ENCODE measurements at places on chromosomes 16 and 17.

- DNase-seq = no peak
These were observed 43.0 kb upstream of the TANGO6 start for GRCh38 chr16:68800257-68800875.

DNA sequence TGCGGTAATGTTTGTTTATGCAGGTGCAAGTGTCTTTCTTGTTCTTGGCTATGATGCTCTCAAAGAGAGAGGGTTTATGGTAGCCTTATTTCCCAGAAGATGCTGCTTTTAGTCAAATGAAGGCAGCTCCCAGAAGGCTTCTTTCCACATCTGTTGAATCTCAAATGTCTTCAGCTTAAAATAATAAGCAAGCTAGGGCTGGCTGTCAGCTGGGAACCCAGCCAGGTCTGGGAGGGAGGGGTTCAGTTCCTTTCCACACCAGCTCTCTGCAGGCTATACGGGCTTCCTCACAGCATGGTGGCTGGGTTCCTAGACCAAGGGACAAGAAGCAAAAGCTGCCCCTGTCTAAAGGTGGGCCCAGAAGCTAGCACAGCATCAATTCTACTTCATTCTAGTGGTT lies 47.4 kb upstream of the ATF7IP2 start:
- DNase-seq = no peak

DNA sequence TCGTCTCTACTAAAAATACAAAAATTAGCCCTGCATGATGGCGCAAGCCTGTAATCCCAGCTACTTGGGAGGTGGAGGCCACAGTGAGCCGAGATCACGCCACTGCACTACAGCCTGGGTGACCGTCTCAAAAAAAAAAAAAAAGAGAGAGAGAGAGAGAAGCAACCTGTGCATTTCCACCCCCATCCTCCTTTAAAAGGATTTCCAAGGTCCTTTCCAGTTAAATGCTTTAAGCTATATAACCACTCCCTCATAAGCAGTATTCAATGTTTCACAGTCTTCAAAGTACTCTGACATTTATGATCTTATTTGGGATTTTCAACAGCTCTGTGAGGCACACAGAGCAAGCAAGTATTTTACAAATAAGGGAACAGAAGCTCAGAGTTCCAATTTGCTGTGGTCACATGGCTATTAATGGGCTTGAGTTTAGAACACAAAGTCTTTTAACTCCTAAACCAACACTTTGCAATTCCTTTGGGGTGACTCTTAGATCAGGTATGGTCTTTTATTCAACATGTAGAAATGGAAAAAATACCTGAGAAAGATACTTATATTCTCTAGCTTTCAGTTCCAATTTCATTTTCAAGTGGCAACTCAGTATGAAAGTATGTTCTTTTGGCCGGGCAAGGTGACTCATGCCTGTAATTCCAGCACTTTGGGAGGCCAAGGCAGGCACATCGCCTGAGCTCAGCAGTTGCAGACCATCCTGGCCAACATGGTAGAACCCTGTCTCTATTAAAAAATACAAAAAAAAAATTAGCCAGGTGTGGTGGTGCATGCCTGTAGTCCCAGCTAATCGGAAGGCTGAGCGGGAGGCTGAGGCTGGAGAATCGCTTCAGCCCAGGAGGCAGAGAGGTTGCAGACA lies 31.3 kb downstream of the SPOP start:
- no peak for DNase-seq

DNA sequence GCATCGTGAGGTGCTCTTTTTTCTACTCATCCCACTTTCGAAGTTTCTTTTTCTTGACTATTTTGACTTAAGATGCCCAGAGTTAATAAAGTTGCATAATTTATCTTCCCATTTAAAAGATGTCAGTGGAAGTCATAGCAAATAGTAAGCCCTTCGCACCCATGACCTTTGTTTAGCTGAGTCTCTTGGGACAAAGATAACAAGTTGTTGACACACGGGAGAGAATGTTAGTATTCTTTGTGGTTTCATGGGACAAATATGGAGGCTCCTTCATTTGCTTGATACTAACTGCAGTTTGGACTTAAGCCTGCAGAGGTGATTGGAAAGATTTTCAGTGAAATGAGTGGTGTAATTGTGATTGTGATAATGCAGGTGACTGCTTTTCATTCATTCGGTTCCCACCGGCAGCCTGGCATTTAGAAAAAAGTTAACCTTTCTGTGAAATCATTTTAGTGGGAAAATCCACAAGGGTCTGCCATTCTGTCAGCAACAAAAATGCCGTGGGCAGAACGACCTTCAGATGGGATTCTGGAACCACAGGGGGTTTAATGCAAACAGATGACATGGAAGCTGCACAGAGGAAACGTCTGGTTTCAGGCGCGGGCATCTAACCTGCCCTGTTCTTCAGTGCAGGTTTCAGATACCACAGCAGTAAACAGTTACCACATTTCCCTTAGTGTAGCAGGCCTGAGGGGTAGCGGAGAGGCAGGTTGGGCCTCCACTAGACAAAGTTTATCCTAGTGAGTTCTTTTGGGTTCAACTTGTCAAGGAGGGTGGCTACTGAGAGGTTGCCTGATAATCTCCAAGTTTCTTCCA lies 123.0 kb downstream of the RPTOR start:
- no peak for DNase-seq

- DNase-seq = no peak
These were observed 269.8 kb upstream of the MYOCD start for GRCh38 chr17:12395733-12396354.

GRCh38 chr16:72291121-72291520 lies 119.2 kb upstream of the PMFBP1 start:
- no peak for DNase-seq

GRCh38 chr17:50207315-50207714 lies 5.9 kb upstream of the COL1A1 start:
- DNase-seq = no peak

DNA sequence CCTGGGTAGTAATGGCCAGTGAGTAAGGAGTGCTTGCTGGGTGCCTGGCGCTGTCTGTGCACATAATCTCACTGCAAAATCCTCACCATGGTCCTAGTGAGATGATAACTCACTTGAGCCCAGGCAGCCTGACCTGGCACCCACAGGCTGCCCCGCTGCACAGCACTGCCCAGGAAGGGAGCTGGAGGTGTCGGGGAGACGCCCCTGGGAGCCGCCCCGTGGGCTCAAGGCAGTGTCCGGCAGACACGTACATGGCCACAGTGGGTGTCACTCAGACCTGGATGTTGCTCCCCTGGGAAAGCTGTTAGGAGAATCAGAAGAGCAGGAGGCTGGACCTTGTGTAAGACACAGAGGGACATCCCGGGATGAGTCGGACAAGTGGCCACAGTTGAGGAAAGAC lies 44.2 kb downstream of the BEAN1 start:
- DNase-seq = no peak

GRCh38 chr17:43846963-43847371 lies at the start of gene CD300LG:
Gene CD300LG, plus strand, starts transcription at chr17:43847176. Its CDS starts 41 bp downstream, at chr17:43847217.
- no peak for DNase-seq

- no peak for DNase-seq
These were observed 1.4 kb downstream of the MMD start for GRCh38 chr17:55420067-55420775.

DNA sequence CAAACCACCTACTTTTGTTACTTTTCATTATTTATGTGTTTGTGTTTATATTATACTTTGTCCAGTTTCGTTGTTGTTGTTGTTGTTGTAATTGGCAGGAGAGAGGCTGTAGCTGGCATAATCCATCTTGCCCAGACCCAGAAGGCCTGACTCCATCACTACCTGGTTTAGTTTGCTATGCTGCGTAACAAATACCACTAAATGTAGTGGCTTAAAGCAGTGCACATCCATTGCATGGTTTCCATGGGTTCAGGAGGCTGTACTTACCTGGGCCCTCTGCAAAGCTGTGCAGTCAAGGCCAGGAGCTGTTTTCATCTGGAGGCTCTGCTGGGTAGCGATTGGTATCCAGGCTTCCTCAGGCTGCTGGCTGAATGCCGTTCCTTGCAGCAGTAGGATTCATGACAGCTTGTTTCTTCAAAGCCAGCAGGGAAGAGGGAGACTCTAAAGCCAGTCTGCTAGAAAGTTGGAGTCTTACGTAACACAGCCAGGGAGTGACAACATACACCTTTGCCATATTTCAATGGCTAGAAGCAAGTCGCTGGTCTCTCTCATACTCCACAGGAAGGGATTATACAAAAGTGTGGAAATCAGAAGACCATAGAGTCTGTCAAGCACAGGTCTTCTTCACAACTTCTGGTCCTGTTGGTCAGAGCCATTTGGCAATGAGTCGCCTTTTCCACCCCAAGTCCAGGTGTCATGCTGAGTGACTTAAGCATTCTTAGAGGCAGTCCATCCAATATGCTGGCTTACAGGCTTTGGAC lies 41.1 kb downstream of the TNRC6C start:
- DNase-seq = no peak

DNA sequence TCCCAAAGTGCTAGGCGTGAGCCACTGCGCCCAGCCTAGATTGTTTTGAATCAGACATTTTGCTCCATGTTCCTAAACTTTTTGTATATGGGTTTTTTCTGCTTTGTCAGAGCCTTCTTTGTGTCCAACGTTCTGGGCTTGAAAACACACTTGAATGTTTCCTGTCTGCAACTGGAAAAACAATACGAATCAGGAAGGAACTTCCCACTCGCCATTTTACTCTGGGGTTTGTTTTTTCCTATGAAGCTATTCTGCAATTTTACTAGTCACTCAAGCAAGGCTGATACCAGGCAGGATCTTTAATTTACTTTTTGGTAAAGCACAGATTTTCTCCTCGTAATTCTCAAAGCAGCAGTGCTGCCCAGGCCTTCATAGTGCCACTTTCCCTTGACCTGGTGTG lies 31.6 kb downstream of the ARHGAP17 start:
- DNase-seq = no peak
